ENCODE measurements at places on chromosomes 5 and 9.

- DNase-seq = peak; percentile 42
Measured at GRCh38 chr9:13427587-13427986, 148.1 kb upstream of the MPDZ start.

DNA sequence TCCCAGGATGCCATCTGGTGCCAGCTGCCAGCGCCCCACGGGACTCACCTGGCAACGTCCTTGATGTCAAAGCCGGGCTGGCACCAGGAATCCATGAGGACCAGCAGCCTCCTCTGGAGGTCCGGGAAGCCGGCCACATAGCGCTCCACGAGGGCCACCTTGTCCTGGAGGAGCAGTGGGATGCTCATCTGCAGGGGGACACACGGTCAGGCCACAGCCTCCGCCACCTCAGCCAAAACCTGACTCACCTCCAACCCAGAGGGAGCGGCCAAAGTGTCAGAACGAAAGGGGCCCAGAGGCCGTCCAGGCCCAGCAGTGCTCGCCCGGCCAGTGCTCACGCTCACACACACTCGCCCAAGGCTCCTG lies 56.5 kb downstream of the EXD3 start:
- no peak for DNase-seq

GRCh38 chr5:38755181-38755580 lies 90.6 kb upstream of the OSMR start:
- no peak for DNase-seq

GRCh38 chr9:115596021-115596745 lies 478.2 kb upstream of the TNC start:
- no peak for DNase-seq

DNA sequence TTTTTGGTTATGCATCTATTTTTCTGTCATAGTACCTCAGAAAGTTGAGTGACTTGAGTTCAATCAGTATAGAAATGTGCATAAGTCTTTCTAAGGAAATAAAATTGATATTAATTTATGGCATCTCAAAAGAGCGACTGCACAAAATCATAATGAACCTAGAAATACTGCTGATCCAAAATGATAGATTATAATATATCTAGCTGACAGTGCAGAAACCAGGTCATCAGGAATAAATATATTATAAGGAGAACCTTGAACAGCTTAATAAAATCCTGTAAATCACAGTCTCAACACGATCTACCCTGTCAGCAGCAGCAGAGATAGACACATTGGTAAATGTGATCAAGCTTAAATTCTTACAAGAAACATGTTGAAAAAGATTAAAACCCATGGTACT lies 1106.6 kb upstream of the CDH18 start:
- no peak for DNase-seq

GRCh38 chr5:94618029-94618492 lies 343 bp downstream of the KIAA0825 start:
- DNase-seq = no peak

DNA sequence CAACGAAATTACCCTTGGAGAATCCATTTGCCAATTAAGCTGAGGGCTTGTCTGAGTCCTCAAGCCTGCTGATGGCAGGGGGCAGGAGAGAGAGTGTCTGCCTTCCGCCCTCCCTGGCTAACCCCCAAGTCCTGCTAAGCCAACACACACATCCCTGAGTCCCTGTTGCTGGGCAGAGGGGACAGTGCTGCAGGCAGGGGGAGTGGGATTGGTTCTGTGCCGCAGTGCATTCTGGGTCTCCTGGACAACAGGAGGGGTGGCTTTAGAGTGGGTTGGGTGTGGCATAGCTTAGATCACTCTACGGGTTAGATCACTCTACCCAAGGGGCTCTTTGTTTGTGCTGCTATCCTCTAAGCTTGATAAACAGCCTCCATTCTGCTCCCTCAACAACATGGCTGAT lies 427.7 kb downstream of the CDK5RAP2 start:
- no peak for DNase-seq

DNA sequence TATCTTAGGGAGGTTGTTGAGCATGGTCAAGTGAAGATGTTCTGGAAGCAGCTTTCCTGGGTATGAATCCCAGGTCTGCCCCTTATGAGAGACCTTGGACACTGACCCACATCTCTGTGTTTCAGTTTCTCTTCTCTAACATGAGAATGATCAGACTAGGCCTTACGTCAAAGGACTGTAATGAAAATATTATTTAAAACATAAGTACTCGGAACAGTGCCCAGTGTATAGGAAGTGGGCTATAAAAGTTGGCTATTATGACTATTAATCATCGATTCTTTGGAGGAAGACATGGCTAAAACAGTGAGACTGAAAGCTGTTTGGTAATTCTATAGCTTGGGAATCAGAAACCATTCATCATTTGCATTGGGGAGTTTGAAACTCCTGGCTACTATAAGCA lies 65.3 kb upstream of the MYO10 start:
- no peak for DNase-seq

DNA sequence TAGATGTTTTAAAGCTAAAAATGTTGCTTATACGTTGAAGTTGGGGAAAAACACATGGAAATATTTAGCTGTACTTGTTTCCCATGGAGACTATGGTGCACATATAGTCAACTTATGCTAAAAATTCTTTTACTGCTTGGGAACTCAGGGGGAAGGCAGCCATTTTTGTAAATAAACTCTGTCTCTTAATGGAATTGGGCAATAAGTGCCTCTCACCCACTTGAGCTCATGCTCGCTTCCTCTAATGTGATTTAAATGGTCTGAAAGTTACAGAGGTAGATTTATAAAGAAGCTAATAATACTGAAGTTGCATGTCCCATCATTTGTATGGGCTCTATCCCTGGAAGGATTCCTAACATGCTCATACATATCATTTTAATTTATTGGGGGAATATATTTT lies 523.8 kb downstream of the RASEF start:
- no peak for DNase-seq

- DNase-seq = no peak
Measured at GRCh38 chr9:125948887-125949596, 201.9 kb downstream of the PBX3 start.

DNA sequence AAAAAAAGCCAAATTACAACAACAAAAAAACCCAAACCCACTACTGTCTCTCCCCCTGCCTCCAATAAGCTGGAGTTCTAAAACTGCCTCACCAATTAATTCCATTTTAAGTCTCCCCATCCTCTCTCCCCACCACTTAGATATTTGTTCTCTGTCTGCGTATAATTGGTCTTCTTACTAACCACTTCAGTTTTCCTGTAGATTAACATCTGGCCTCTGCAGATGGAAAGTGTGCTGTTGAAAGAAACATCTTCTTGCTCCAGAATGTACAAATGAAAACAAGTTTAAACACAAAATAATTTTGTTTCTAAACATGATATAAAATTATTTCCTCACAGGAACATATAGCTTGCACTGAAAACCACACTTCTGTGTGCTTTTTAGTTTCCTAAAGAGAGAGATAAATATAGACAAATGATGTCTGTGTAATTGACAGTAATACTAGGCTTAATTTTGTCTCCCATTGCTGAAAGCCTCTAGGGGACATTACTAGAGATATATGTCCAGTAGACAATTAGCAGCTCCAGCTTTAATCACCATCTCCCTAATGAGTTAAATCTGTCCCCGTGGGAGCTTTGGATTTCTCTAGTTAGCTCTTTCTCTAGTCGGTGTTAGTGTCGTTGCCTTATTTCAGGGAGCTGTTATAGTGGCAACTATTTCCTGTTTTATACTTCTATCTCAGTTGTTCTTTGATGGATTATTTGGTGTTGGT lies 164.0 kb downstream of the ARHGAP26 start:
- DNase-seq = no peak

DNA sequence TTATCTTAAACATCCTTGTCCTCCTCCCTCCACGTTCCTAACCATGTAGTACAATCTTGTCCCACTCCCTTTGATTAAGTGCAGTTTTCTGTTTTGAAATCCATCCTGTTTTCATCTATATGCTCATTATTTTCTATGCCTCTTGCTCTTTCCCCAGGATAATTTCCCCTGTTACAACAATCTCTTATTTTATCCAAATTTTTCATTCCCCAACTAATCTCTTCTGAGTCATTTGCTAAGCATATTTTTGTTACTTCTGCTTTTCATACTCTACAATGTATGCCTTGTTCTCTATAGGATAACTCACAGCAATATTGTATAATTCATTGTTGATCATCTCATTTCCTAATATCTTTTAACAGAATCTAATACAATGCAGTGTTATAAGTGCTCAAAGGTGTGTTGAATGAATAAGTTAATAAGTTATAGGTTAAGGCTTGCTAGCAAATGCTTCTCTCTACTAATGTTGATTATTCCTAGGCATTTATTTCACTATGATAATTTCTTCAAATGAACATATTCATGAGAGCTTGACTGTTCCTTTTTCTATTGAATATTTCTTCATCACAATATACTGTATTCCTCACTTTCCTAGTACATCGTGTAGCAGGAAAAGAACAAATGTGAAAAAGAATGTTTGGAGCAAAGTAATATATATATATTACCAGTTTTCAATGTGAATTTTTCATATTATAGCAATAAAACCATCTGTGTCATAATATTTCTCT lies 1.5 kb downstream of the OMD start:
- DNase-seq = no peak

DNA sequence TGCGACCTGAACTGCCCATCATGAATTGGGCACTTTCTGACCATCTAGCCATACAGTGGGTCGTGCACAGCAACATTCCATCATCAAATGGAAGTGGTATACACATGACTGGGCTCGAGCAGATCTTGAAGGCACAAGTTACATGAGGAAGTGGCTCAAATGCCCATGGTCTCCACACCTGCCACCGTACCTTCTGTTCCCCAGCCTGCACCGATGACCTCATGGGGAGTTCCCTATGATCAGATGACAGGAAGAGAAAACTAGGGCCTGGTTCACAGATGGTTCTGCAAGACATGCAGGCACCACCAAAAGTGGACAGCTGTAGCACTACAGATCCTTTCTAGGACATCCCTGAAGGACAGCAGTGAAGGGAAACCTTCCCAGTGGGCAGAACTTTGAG lies 21.8 kb downstream of the MTMR12 start:
- DNase-seq = no peak

GRCh38 chr5:132389585-132390286 lies 20.2 kb downstream of the SLC22A5 start:
- no peak for DNase-seq

DNA sequence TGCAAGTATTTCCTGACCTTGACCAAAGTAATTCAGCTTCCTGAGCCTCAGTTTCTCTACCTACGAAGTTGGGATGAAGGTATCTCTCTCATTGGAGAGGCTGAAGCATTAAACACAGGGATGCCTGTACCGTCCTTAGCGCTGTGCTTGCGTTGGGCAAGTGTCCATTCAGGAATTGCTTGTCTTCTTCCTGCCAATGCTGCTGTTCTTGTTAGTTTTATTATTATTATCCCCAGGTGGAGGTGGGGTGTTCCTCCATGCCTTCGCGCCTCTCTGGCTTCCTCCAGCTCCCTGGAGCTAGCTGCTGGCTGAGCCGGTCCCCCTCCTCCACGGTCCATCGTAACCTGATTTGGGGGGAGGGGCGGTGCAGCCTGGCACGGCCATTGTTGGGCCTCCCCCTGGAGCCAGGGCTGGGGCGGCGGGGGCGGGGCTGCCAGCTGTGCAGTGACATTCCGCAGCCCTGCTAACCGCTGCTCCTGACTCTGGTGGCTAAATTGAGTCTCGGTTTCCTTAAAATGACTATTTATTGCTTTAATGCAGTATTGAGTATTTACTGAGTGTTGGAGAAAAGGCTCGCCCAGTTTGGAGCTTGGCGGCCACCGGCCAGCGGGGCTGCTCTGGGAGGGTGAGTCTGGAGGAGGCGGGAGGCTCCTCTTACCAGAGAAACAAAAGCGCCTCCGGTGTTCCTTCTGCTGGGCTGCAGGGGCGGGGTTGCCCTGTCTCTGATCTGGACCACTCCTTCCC lies 51.3 kb downstream of the LMX1B start:
- DNase-seq = no peak

- no peak for DNase-seq
Measured at GRCh38 chr9:90539286-90539685, 103.3 kb downstream of the DIRAS2 start.

DNA sequence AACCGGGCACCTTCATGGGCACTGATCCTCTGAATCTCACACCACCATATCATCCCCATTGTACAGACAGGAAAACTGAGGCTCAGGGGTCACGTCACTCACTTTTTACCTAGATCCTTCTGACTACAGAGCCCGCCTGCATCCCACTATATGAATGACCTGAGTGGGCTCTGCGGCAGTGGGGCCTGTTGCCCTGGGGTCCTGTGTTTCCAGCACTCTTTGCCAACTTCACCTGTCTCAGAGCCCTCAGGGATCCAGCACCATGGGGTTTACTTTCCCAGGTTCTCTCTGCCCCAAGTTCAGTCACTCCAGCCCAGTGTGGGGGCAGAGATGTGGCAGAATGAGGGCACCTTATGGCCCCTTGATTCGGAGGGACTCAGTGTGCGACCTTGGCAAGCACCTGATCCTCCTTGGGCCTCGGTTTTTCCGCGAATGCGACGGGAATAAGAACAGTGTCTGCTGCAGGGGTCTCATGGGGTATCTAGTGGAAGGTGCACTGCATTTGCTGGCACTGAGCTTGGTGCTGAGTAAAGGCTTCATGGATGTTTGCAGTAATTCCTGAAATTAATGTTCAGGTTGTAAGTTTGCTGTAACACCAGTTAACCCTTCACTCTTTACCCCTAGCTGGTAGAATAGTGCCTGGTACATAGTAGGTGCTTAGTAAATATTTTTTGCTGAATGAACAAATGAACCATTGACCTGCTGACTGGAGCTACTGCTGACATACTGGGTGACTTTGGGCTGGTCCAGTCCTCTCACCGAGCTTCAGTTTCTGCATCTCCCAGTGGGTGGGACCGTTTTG lies 47.1 kb upstream of the BOD1 start:
- no peak for DNase-seq
